Stimulated activated CD4-positive, alpha-beta T cell treated with anti-CD3 and anti-CD28 coated beads, Interleukin-4, amount 100 ng/mL, for 4 hours (primary cell): ENCODE measurements at places on chromosomes 3 and 15.
A peak's percentile ranks its signal among the peaks of the same experiment; 100 is the strongest.

DNA sequence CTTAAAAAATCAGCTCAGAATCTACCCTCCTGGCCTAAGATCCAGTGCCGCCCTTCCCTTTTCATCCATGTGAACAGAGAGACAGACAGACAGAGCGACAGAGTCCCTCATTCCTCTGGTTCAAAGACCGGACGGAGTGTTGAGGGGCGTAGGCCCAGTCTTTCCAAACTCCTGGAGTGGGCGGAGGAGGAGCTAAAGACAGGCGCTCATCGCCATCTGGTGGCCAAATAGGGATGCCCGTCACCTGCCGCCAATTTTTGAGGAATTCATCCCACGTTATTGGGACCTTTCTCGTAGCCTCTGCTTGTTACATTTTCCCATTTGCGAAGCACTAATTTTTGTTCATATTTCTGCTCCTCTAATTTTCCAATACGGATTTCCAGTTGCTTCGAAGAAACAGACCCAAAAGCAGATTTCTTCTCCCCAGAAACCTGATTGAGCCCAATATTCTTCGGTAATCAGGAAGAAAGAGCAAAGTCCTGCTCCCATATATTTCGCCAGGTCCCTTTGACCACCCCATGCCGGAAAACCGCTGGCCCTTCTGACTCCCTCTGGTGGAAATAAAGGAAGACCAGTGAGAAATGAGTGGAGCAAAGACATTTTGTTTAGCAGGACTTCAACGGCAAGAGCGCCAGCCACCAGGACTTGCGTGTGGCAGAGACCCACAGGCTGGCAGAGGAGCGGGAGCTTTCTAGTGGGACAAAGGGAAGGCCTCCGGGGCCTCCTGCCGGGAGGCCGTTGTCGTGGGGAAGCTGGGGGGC is 88.0 kb downstream of the LRRK1 start:
- DNase-seq = peak; percentile 62

DNA sequence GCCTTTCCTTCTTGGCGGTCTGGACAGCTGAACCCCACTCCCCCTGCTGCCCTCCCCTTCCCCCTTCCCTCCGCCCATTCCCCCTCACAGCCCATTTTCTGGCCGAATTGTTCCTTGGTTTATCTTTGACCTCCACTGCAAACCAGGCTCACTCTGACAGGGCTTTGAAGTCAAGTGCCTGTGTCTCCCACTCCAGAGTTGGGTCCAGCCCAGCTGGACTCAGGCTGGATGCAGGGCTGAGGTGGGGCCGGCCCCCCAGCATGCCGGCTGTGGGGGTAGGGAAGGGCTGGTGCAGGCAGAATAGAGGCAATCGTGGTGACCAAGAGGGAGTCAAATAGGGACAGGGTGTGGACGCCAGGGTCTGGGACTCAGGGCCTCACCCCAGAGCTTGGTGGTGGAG is 57.0 kb upstream of the MRPS22 start:
- DNase-seq = no peak

DNA sequence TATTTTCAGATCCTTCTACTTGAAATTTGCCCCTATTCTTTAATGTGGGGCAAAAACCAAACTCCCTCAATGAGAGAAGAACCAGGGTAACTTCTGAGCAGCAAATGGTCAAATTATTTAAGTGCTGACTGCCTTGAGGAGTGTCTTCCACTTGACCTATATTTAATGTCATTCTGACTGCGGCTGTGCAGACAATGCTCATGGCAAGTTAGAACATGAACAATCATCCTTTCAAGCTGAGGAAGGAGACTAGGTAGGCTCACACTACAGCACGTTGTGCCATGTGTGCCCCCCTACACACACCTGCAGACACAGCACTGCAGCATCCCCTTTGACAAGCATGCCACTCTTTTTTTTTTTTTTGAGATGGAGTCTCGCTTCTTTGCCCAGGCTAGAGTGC is 98.2 kb downstream of the OSBPL10 start:
- DNase-seq = no peak

DNA sequence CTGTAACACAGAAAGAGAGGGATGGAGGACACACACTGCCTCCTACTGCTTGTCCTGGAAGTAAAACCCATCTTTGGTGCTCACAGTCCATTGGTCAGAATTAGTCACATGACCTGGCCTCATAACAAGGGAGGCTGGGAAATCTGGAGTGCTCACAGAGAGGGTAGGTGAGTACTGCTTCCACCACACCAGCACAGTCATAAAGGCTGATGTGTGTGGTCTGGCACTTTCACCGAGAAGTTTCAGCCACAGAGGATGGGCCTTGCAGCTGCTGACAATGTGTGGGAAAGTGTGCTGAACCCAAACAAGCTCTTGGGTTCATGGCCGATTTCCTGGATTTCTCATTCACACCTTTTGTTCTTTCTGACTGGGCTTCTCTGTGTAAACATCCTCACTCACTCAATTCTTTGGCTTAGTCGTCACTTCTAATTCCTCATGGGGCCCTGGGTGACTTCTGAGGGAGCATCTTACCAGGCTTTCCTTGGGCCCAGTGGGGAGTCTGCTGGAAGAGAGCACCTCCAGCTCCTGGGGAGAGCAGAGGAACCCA is 100.7 kb downstream of the ASB7 start:
- DNase-seq = no peak

DNA sequence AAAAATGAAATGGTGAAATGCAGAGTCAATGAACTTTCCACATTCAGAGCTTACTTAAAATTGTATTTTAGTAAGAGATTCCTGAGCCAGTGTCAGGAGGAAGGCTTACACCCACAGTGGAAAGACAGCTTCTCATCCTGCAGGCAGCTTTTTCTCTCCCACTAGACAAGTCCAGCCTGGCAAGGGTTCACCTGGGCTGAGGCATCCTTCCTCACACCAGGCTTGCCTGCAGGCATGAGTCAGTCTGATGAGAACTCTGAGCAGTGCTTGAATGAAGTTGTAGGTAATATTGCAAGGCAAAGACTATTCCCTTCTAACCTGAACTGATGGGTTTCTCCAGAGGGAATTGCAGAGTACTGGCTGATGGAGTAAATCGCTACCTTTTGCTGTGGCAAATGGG is 3.1 kb downstream of the CCR4 start:
- DNase-seq = no peak

- no peak for DNase-seq
Measured at GRCh38 chr15:52579852-52580251, 11.0 kb upstream of the ARPP19 start.

DNA sequence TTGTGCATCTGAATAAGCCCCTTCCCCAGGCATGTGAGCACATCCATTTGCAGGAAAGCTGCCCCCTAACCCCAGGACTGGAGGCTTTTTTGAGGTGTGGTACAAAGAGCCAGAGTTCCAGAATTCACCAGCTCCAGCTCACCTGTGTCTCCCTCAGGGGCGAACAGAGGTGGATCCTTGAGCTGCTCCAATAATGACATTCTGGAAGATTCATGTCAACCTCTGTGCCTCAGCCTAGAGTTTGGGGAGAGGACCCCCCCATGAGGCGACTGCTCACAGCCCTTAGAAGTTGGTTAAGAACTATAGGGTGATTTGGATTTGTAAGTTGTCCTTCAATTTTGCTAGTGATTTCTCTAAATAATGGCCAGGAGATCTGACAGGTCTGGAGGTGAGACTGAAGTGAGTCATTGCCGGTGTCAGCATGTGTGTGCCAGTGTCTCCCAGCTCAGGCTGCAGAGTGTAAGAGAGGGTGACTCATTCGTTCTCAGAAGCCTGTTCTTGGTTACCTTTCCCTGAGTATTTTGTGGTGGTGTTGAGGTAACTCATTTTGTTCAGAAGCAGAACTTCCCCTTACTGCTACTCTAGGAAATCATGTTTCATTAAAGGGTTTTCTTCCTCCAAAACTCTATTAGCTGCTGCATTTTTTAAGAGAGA is 136.9 kb upstream of the TOPAZ1 start:
- peak; percentile 30 for DNase-seq

DNA sequence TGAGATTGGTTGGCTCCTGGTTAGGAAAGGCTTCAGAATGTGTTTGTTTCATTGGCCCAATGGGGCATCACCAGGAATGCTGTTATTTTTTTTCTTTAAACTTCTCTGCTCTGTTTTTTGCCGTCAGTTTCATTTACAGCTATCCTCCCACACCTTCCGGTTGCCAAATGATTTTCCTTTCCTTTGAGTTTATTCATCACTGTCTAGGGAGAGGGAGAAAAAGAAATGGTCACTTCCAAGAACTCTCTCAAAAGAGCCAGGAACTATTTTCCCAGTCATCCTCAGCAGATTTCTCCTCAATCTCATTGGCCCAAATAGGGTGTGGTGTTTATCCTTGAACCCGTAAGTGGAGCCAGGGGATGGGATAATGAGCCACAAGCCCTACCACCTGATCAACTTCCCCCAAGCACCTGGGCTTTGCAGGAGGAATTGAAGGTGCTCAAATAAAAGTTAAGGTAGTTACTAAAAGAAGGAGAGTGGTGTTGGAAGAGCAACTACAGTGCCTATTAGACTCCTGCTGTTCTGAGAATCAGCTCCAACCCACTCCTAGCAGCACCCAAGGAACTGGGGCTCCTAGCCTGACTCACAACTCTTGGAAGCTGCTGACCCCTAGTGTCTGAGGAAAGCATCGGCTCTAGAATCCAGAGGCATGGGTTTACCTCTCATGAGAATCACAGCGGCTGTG is 183.8 kb upstream of the IL12A start:
- DNase-seq = no peak
